ENCODE measurements at places on chromosomes 6 and 20.

GRCh38 chr6:125201961-125202729, 48.6 kb downstream of the TPD52L1 start:
- no peak for DNase-seq

DNA sequence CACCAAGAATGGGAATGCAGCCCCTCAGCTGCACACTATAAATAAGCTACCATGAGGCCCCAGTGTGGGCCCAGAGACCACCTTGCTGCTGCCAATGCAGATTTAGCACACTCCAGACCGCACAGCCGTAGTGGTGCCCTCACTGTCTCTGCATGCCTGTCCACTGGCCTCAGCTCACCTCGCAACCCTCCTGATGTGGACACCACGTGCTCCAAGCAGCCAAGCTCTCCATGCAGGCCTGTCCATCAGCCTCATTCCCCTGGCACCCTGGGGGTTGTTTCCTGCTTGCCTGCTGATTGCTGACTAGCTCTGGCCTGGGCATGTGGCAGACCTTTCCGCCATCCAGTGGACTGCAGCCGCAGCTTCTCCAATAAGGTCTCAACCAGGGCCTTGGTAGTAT, 36.2 kb downstream of the ZBTB9 start:
- DNase-seq: no peak

GRCh38 chr20:61803915-61804751, 261.5 kb downstream of the TAF4 start:
- DNase-seq: no peak

- peak; percentile 61 for DNase-seq
Measured at GRCh38 chr6:27791182-27791943, 120.8 kb downstream of the OR2B2 start.

DNA sequence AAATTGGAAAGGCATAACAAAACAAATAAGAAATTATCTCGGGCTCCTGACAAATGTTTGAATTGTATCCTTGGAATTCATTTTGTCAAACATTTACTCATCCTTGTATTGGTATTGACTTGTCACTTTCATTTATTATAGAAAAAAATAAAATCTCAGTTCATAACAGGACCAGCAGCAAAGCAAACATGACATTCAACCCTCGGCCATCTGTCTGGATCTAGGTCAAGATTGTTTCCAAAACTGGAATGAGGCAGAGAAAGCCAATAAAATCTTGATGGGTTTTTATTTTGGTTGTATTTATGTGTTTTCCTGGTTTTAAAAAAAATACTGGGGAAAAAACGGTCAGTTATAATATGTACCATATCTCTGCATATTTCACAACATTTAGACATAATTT, 42.9 kb upstream of the FABP7 start:
- DNase-seq: no peak

- DNase-seq: no peak
Measured at GRCh38 chr6:142842418-142843261, 102.3 kb downstream of the HIVEP2 start.

DNA sequence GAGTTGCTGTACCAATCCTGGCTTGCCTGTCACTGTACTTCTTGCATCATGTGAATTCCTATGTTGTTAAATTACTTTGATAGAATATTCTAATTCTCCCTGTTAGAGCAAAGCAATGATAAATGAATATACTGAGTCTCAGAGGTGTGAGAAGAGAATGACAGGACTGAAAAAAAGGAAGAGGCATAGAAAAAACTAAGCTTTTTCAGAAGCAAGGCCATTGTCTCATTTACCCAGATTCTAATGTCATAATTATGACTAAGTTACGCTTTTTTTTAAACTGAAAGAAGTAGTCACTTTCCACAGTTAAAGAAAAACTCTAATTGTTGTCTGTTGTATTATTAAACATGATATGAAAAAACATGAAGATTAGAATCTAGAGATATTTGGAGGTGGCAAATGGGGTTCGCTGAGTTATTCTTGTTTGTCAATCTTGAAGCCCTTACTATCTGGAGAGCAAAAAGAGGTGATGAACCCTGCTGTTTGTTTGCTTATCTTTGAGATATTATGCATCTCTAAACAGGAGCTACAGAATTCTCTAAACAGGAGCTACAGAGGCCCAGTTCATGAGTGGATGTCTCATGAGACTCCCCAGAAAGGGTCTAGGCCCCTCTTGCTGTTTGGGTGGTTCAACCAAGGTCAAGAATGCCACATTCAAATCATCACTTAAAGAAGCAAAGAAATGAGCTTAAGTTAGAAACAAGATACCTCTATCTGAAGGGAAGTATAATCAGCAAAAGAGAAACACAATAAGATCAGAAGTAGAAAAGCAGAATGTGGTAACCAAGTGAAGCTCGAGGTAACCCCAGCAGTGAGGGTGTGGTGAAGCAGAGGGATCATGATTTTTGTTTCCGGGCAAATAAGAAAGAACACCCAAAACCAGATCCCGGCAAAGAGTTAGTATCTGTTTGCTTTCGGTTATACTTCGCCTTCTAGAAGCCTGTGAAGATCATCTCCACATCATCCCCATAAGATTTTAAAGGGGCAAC, 33.3 kb upstream of the THEMIS start:
- no peak for DNase-seq

- no peak for DNase-seq
Measured at GRCh38 chr20:11754451-11754850, 163.2 kb upstream of the BTBD3 start.

GRCh38 chr6:137542713-137543112, 48.5 kb upstream of the OLIG3 start:
- no peak for DNase-seq

- no peak for DNase-seq
Measured at GRCh38 chr6:117544716-117545115, 57.6 kb downstream of the GOPC start.

GRCh38 chr6:108638993-108639392, 78.3 kb downstream of the FOXO3 start:
- DNase-seq: no peak

DNA sequence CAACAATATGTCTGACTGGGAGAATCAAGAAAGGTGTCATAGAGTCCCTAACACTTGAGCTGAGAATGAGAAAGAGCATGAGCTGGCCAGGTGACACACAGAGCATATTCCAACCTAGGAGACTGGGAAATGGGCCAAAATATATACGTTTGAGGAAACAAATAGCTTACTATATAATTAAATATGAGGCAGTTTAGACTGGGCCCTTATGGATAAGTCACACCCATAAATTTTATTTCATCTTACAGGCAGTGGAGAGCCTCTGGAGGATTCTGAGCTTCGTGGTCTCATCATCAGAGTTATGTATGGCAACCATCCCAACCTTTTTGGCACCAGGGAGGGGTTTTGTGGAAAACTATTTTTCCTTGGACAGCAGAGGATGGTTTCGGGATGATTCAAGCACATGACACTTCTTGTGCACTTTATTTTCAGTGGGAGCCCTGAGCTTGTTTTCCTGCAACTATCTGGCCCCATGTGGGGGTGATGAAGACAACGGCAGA, 12.9 kb upstream of the NQO2 start:
- DNase-seq: peak; percentile 28

DNA sequence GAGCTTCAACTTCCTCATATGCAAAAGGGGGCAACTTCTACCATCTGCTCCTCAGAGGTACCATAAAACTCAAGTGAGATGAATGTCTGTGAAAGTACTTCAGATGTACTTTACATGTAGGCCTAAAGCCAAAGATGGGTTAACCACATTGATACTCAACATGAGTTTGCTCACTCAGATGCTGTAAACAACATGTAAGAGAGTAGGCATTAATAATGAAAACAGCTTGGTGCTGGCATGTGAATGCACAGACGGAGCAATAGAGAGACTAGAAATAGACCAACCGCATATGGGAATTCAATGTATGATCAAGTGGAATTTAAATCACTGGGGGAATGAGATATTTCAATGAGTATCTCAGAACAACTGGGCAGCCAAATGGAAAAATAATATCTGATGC, 143.8 kb upstream of the CDYL start:
- DNase-seq: no peak

DNA sequence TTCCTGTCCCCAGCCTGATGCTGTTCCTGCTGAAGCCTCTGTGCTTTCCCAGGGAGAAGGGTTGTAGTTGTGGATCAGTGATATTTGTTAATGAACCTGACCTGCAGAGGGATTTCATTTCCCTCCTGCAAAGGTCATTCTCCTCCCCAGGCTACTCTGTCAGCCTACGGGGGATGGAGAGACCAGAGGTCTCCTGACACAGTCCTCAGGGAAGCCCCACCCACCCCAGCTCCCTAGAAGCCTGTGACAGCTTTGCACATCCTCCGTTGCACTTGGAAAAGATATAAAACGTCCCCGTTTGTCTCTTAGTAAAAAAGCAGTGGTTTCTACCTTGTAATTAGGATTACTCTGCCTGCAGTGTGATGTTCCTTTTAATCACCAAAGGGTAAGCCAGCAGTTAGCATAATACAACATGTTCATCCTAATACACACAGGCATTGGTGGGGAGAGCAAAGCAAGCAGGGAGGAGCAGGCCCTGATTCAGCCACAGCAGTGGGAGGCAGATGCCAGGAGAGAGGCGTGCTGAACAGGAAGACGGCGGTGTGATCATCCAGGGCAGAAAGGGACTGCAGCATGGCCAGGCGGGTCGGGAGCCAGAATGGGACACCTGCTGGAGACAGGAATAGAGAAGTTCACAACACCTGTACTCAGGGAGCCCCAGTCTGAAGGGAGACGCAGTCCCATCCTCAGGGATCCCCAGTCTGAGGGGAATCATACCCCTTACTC, 293.5 kb downstream of the LRFN2 start:
- no peak for DNase-seq

DNA sequence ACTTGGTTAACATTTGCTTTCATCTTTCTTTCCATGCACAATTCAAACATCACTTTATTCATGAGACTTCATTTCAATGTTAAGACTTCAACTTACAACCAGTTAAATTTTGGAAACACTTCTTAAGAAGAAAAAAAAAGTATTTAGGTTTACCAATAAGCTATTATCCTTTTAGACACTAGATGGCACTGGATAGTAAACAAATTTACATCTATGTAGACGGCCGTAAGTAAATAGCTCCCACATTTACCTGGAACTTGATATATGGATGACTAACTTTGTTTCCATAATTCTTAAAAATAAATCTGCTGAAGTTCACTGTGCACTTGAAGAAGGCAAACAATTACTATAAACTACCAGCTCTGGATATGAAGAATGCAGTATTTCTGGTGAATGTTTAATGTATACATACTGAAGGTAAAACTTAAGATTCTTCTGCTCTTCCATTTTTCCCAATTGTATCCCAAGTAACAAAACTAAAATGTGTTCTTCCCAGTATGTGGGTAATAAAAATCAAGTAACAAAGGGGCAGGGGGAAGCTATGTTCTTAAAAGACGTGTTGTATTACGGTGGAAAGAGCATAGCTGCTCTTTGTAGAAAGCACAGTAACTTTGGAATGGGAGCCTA, 130.6 kb upstream of the C6orf118 start:
- DNase-seq: peak; percentile 9

- no peak for DNase-seq
Measured at GRCh38 chr6:124928851-124929250, 33.4 kb upstream of the RNF217 start.

GRCh38 chr6:47371139-47371869, 61.6 kb upstream of the TNFRSF21 start:
- no peak for DNase-seq

- no peak for DNase-seq
Measured at GRCh38 chr6:109073344-109074132, 21.1 kb downstream of the SESN1 start.

DNA sequence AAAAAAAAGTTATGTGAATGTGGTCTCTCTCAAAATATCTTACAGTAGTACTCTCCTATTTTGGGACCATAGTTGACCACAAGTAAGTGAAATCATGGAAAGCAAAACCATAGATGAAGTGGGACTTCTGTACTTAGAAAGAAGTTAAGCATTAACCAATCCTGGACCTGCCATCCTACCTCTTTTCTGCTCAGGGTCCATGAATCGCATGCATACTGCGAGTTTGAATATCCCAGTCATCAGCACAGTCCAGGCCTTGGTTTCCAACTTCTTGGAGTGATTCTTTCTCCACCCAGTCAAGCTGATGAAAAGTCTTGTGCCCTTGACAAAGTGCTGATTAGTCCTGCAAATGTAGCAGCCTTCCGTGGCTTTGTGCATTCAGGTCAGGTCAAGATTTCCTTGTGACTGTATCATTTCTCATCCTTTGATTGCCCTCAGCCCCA, 46.0 kb downstream of the RNF217 start:
- no peak for DNase-seq

- DNase-seq: no peak
Measured at GRCh38 chr20:14888134-14888533, 550.7 kb upstream of the FLRT3 start.

DNA sequence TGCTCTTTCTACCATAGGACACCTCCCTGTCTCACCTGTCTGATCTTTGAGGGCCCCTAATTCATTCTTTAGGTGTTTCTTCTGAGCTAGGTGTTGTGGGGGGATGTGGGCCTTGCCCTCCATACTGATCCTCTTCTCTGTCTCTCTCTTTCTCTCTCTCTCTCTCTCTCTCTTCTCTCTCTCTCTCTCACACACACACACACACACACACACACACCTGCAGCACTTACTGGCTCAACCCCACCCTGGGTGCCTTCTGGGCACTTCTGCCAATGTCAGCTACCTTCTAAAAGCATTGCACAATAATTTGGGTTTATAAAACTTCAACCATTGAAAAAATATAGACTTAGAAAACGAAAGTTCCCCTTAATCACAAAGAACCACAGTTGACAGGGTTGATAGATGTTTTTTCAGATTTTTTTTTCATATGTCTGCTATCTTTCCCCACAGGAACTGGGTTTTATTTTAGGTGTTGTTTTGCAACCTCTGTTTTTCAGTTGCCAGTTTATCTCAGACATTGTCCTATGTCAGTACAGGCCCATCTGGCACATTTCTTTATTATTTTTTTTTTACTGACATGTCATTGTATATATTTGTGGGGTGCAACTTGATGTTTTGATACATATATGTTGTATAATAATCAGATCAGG, 28.1 kb downstream of the PKIG start:
- DNase-seq: no peak

DNA sequence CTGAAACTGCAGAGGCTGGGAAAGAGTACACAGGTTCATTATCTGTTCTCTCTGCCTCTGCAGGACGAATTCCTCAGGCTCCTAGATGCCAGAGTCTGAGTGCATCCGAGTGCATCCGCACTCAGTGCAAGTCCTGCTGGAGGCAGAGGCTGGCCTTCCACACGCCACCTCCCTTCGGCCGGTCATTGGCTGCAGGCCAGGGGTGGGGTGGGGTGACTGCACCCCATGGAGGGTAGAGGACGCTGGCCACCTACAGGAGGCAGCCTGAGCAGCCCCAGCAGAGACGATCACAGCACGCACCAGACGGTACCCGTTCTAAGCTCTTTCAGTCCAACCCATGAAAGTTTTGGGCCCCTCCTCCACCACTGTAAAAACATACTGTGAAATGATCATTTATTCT, 11.7 kb downstream of the SFT2D1 start:
- DNase-seq: no peak

DNA sequence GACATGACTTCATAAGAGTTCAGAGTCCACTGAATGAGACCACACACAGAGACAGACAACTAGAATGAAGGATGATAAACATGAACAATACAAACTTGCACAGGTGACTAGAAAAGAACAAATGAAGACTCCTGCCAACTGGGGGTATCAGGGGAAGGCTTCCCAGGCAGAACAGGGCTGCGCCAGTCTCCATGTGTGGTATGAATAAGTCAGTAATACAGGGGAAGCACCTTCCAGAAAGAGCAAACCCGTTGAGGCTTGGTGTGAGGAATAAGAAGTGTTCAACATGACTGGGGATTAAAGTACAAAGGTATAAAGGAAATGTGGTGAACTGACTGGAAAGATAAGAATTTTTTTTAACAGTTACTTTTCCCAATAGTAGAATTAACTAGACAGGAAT, 3.7 kb upstream of the SLC17A2 start:
- DNase-seq: no peak

GRCh38 chr20:57034001-57034400, 232.4 kb downstream of the BMP7 start:
- DNase-seq: no peak
